ENCODE measurements at places on chromosomes 1 and 21. TPM values are rescaled to one million over a fixed set of nuclear protein-coding genes. Genes with fewer than 3 reads are reported as not detected.

DENND1B gene
- 1.8 TPM for polyA plus RNA-seq

- DNase-seq: no peak
Observed at GRCh38 chr1:77430966-77431690, 149.3 kb downstream of the AK5 start.

GRCh38 chr1:198671136-198671535, 32.3 kb downstream of the PTPRC start:
- no peak for DNase-seq

GRCh38 chr21:43597052-43597451, 62.2 kb downstream of the HSF2BP start:
- DNase-seq: peak; percentile 62

DNA sequence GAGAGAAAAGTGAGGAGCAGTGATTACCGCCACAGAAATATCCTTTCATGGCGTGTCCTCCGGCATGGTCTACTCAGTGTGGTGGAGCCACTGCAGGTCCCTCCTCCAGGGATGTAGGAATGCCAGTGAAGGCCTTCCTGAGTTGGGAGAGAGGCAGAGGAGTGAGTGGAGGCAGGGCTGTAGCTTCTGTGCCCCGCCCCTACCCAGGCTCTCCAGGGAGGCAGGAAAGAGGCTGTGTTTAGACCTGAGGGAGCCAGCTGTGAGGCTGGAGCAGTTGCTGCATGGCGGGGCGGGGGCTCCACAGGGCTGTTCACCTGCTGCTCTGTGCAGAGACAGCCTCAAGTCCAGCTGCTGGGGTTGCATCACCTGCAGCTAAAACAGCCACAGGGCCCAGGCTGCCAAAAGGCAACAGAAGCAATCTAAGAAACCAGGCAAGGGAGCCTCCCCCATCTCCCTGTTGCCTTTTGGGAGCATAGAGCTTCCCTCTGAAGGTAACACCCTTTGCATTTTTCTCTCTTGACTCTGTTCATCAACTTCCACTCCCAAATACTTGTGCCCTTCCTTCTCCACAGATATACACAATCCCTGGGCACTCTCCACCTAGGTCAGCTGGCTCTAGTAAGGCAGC, 801 bp upstream of the ANXA9 start:
- DNase-seq: peak; percentile 77

All from foreskin keratinocyte (primary cell).